Activated naive CD4-positive, alpha-beta T cell treated with anti-CD3 and anti-CD28 coated beads for 36 hours (primary cell): ENCODE measurements at places on chromosomes 12 and 14. TPM values are rescaled to one million over a fixed set of nuclear protein-coding genes. Genes with fewer than 3 reads are reported as not detected.

GRCh38 chr12:92827836-92828431 lies 101.2 kb downstream of the EEA1 start:
- DNase-seq, result peak; percentile 56

- DNase-seq, result no peak
Observed at GRCh38 chr12:13979772-13980378, 1.5 kb downstream of the GRIN2B start.

Gene INHBE
- 0.81 TPM for total RNA-seq

- peak; percentile 43 for DNase-seq
Observed at GRCh38 chr14:68627868-68628604, 164.8 kb downstream of the ZFP36L1 start.

GRCh38 chr12:132404951-132405741 lies 75.8 kb upstream of the GALNT9 start:
- no peak for DNase-seq

DNA sequence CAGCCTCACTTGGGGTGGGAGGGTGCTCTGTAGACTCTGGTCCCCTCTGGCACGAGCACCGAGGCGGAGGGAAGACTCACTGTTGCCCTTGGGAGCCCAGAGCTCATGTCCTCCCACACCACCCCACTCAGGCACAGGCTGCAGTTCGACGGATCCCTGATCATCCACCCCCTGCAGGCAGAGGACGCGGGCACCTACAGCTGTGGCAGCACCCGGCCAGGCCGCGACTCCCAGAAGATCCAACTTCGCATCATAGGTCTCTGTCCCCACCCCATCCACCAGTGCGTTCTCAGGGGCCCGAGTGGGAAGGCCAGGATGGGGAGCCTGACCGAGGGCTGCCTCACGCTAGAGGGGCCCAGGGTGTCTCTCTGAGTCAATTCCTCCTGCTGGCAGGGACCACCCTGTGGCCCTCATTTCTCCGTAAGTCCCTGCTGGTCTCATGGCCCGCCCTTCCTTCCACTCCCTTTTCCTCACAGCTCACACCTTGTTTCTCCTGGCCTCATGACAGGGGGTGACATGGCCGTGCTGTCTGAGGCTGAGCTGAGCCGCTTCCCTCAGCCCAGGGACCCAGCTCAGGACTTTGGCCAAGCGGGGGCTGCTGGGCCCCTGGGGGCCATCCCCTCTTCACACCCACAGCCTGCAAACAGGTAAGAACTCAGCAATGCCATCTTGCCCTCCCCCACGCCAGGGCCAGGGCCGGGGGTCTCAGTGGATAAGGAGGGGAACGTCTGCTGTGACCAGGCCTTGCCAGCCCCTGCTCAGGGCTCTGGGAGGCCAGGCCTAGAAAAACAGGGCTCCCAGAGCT lies 27.0 kb downstream of the PAPLN start:
- DNase-seq, result no peak

DNA sequence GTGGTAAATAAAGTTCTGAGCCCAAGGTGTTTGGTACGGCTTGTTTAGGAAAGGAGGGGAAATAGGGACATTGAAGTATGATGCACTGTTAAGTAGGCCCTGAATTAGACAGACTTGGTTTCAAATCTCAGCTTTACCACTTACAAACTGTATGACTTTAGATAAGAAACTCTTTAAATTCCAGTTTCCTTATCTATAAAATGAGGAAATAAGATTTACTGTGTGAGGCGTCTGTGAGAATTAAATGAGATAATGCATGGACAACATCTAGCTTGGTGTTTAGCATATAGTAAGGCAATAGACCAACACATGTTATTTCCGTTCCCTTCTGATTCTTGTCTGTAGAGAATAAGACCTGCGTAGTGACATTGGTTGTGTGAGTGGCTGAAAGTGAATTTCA lies 7.0 kb downstream of the NCKAP1L start:
- no peak for DNase-seq

Gene P2RX7
- 6.6 TPM for total RNA-seq

Gene CACNB3
- total RNA-seq, result 9.5 TPM

DNA sequence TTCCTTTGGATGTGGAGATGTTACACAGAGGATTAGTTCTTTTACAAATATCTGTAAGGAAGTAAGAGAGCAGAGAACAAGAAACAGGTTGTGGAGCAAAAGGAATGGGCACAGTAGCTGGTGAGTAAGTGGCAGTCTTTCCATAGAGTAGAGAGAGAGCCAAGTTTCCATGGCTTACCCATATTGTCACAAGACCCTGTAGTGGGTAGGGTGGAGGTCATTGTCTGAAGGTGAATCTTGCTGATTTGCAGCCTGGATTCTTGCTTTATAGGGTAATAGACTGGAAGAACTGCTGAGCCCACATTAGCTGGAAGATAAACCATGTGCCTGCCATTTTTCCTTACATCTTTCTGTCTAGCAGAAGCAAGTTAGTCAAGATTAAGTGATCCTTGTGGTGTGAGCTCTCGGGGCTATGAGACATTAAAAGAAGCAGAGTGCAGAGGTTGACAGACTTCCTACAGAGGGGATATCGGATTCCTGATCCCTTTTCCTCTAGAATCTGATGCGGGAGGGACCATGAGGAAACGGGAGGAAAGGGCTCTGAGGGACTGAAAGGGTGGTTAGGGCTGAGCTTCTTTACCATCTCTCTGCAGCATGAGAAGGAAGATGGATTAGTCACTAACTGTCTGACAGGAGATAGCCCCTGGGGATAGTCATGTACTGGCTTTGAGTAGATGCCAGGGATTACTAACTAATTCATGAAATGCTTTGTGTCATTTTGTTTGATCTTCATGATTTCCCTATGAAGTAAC lies 44.0 kb upstream of the LRTM2 start:
- no peak for DNase-seq

DNA sequence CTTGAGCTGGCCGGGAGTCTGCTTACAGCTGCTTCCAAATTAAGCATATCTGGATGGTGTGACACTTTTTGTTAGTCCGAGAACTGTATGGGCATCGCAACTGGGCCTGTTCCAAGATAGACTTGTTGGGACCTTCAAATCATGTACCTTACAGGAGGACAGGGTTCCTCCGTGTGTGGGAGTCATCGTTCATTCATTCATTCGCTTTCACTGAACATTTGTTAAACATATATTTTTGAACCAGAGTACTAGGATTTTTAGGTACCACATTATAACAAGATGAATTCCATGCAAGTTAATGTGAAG lies 387 bp upstream of the IPO8 start:
- DNase-seq, result no peak

GRCh38 chr12:77407931-77408330 lies 342.6 kb upstream of the E2F7 start:
- no peak for DNase-seq

Gene MANSC1
- 3.5 TPM for total RNA-seq

Gene EPYC
- total RNA-seq, result not detected

GRCh38 chr14:38201137-38201828 lies 6.4 kb upstream of the SSTR1 start:
- no peak for DNase-seq

- no peak for DNase-seq
Observed at GRCh38 chr12:13195250-13195649, 1.3 kb upstream of the EMP1 start.

DNA sequence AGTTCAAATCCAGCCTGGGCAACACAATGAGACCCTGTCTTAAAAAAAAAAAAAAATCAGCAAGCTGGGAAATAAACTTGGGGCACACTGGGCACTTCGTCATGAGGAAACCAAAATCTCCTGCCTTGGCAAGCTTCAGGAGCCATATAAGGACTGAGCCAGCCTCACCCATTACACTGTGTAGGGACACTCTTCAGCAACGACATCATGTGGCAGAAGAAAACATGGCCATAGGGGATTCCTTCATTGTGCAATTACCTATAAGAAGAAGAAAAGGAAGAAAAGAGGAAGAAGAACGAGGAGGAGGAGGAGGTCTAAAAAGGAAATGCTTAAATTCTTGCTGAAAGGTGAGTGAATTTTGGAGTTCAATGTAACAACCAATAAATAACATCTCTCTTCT lies 26.1 kb upstream of the IFNG start:
- DNase-seq, result no peak

Gene BCAT1
- total RNA-seq, result 16.7 TPM

Gene NYNRIN
- 0.02 TPM for total RNA-seq

Gene TBX5
- total RNA-seq, result not detected

DNA sequence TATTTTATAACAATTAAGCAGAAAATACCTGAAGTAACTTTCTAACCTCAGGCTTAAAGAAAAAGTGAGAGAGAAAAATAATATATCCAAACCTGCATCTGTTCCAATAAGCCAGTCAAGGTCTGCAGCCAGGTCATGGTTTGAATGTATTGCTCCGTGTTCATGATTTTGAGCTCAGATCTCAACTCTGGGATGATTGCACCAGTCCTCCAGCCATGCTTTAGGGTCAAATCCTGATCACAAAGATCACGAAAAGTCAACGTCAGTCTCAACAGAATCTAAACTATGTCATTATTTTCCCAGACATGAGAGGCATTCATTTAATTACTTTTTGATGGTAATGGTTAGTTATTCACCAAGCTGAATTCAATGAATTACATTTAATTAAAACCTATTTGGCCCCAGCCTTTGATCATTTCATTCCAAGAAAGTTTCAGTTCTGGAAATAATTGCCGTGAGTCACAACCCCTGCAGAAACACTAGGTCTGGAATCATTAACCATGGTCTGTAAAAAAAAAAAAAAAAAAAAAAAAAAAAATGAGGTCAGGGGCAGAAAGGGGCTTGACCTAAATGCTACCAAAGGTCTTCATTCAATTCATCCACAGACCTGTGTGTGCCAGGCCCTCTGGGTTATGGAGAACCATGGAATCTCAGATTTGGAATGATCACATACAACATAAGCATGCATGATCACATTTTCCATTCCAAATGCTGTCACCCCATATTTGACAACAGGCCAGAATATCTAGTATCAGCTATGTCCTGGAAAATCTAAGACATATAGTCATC lies 55.6 kb downstream of the NT5DC3 start:
- DNase-seq, result no peak

Gene PTHLH
- total RNA-seq, result not detected

- DNase-seq, result no peak
Observed at GRCh38 chr12:105431537-105432100, 101.1 kb downstream of the C12orf75 start.
